ENCODE measurements at places on chromosomes 11 and 22. TPM values are rescaled to one million over a fixed set of nuclear protein-coding genes. Genes with fewer than 3 reads are reported as not detected.

GRCh38 chr11:57899378-57899777, 124.3 kb upstream of the OR9Q1 start:
- H3K4me1 ChIP-seq, result no peaks in the 10 kb centered on the region
- DNase-seq, result no peak
- no peaks in the 10 kb centered on the region for H3K27me3 ChIP-seq
- no peaks in the 10 kb centered on the region for H3K36me3 ChIP-seq

- H3K4me3 ChIP-seq, result no peak overlapping the region
- no peak for DNase-seq
- no peaks in the 10 kb centered on the region for H3K27me3 ChIP-seq
- H3K36me3 ChIP-seq, result no peaks in the 10 kb centered on the region
- H3K4me1 ChIP-seq, result peaks cover 17% of the 10 kb centered on the region
Measured at GRCh38 chr22:46045459-46046298, 68.7 kb upstream of the WNT7B start.

DNA sequence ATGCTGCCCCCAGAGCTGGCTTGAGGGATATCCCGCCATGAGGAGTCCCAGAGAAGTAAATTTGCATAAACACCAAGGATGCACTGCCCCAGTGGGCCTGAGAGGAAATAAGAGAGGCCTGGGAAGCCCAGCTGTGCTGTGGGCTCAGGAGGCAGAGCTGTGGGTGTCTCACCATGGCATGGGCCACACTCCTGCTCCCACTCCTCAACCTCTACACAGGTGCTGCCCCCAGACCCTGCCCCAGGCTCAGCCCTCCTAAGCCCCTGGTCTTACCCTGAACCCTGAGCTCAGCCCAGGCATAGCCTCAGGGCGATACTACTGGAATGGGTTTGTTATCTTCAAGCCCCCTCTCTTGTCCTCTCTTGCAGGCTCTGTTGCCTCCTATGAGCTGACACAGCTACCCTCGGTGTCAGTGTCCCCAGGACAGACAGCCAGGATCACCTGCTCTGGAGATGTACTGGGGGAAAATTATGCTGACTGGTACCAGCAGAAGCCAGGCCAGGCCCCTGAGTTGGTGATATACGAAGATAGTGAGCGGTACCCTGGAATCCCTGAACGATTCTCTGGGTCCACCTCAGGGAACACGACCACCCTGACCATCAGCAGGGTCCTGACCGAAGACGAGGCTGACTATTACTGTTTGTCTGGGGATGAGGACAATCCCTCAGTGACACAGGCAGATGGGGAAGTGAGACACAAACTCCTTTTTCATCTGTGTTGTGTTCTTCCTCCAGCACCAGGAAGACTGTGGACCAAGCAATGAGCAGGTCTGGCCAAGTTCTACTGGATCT, 59.9 kb downstream of the GGTLC2 start:
- no peaks in the 10 kb centered on the region for H3K4me1 ChIP-seq
- H3K27ac ChIP-seq, result no peak overlapping the region
- H3K4me3 ChIP-seq, result no peak overlapping the region
- no peaks in the 10 kb centered on the region for H3K36me3 ChIP-seq

- no peak overlapping the region for H3K27ac ChIP-seq
- H3K4me3 ChIP-seq, result no peak overlapping the region
- no peaks in the 10 kb centered on the region for H3K4me1 ChIP-seq
- no peaks in the 10 kb centered on the region for H3K27me3 ChIP-seq
- DNase-seq, result no peak
Measured at GRCh38 chr22:47407461-47408025, 645.1 kb downstream of the TBC1D22A start.

- no peaks in the 10 kb centered on the region for H3K27me3 ChIP-seq
- peaks cover 19% of the 10 kb centered on the region for H3K4me1 ChIP-seq
- peak overlapping the region; percentile 20 for H3K27ac ChIP-seq
Measured at GRCh38 chr11:18010121-18010670, 2.7 kb downstream of the SERGEF start.

DNA sequence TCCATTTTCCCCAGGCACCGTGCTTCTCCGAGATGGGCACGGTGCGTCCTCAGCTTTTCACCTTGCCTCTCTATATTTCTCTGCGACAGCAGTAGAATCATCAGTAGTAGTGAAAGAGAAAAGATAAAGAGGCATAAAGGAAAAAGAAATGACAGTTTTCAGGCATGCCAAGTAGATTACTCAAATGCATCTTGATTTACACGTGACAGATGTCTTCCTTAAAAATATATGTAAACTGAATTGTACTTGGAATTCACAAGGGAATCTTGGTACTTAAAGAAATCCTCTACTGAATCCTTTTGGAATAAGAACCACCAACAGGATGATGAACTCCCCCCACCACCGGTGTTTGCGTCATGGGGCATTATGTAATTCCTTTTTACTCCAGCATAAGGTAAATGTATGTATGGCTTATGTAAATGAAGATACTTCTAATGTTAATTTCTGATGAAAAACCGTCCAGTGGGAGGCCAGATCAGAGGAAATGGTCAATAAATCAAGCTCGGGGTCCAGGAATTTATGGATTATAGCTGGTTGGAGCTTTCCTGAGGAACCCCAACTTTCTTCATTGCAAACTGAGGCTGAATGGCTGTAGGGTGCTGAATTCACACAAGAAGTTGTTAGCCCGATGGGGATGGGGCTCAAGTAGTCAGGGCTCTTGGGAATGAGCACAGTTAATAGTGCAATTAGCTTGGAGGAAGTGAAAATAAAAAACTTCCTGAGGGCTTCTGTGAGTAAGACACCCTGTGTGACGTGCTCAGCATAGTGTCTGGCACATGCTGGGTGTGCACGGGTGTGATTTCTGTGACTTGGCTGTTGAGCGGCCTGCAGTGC, 630.4 kb downstream of the OPCML start:
- no peak overlapping the region for H3K4me3 ChIP-seq
- H3K36me3 ChIP-seq, result no peaks in the 10 kb centered on the region
- H3K4me1 ChIP-seq, result no peaks in the 10 kb centered on the region

GRCh38 chr11:12175694-12176241, 65.4 kb downstream of the MICAL2 start:
- H3K4me1 ChIP-seq, result peaks cover 22% of the 10 kb centered on the region
- no peaks in the 10 kb centered on the region for H3K27me3 ChIP-seq
- H3K27ac ChIP-seq, result peak overlapping the region; percentile 68

- peaks cover 8% of the 10 kb centered on the region for H3K36me3 ChIP-seq
- peak within 1 kb of the TSS; percentile 62 for H3K4me3 ChIP-seq
Measured at GRCh38 chr11:66546368-66546965, at the start of gene ACTN3. Gene ACTN3 (plus strand): TSS chr11:66546903. CDS start chr11:66546938, 35 bp downstream.

GRCh38 chr22:47062126-47062525, 299.7 kb downstream of the TBC1D22A start:
- H3K27ac ChIP-seq, result no peak overlapping the region
- peaks cover 9% of the 10 kb centered on the region for H3K36me3 ChIP-seq

GRCh38 chr11:60367009-60367408, 11.3 kb upstream of the MS4A7 start:
- no peak for DNase-seq
- H3K4me1 ChIP-seq, result no peaks in the 10 kb centered on the region
- H3K27ac ChIP-seq, result no peak overlapping the region
- H3K4me3 ChIP-seq, result no peak overlapping the region
- H3K27me3 ChIP-seq, result peaks cover 7% of the 10 kb centered on the region

DNA sequence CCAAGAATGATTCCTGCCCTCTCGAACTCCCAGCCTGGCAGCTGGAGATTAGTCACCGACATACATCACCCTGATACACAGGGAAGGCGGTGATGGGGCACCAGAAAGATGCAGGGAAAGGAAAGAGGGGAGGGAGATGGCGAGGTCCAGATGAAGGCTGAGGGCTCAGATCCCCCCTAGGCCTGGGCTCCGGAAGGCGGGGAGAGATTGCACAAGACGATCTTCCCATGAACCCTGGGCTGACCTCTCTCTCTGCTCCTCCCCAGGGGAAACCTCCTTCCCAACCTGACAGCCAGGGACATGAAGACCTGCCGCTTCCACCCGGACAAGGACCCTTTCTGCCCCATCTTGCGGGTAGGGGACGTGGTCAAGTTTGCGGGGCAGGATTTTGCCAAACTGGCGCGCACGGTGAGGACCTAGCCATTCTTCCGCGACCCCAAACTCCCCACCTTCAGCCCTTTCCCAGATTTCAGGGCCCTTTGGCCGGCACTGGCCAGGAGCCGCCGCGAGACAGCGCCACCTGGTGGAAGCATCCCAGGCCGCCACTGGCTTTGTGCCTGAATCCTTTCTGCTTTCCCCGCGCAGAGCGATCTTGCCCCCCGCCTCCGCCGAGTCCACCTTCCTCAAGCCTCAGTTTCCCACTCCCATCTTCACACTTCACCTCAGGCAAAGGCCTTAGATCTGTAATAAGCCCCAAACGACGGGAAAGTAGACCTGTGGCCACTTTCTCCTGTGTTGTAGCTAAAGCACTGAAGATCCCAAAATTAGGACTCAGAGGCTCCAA, 11.5 kb downstream of the P2RX3 start:
- peaks cover 4% of the 10 kb centered on the region for H3K4me1 ChIP-seq
- DNase-seq, result peak; percentile 39
- H3K27me3 ChIP-seq, result no peaks in the 10 kb centered on the region
- no peaks in the 10 kb centered on the region for H3K36me3 ChIP-seq
- no peak overlapping the region for H3K27ac ChIP-seq

DNA sequence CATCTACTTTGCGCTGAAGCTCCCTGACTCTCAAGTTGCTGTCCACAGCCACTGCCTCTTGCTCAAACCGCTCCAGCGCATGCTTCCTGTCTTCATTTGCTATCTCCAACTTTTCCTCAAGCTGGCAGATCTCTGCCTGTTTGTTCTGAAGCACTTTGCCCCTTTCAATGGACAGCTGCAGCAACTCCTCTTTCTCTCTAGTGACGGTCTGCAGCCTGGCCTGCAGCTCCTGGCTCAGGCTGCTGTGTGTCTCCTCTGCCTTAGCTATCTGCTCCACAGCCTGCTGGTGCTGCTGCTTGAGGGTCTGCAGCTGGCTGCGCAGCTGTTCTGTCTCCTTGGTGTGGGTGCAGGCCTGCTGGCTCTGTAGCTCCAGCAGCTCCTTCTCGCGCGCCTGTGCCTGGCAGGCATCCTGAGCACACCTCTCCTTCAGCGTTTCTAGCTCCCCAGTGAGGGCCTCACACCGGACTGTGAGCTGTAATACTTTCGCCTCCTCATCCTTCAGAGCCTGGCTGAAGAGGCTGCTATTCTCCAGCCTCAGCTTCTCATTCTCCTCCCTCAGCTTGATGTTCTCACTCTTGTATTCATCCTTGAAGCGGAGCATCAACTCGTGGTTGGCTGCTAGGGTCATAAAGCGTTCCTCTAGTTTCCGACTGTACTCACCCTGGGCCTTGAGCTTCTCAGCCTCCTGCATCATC, 723 bp downstream of the CCDC89 start:
- H3K27ac ChIP-seq, result no peak overlapping the region
- peaks cover 7% of the 10 kb centered on the region for H3K4me1 ChIP-seq
- DNase-seq, result no peak
- no peaks in the 10 kb centered on the region for H3K36me3 ChIP-seq

- H3K36me3 ChIP-seq, result peaks cover 9% of the 10 kb centered on the region
- H3K27ac ChIP-seq, result no peak overlapping the region
- no peak overlapping the region for H3K4me3 ChIP-seq
- peaks cover 65% of the 10 kb centered on the region for H3K4me1 ChIP-seq
- no peak for DNase-seq
- H3K27me3 ChIP-seq, result no peaks in the 10 kb centered on the region
Measured at GRCh38 chr11:44577231-44577830, 11.9 kb downstream of the CD82 start.

- no peaks in the 10 kb centered on the region for H3K27me3 ChIP-seq
- no peaks in the 10 kb centered on the region for H3K4me1 ChIP-seq
- H3K4me3 ChIP-seq, result no peak overlapping the region
- H3K27ac ChIP-seq, result no peak overlapping the region
Measured at GRCh38 chr11:114775875-114776621, 97.7 kb downstream of the NXPE2 start.

GRCh38 chr22:30803679-30804078, 109.0 kb downstream of the OSBP2 start:
- H3K27me3 ChIP-seq, result peaks cover 28% of the 10 kb centered on the region
- no peak for DNase-seq
- H3K27ac ChIP-seq, result no peak overlapping the region
- peaks cover 6% of the 10 kb centered on the region for H3K4me1 ChIP-seq
- no peaks in the 10 kb centered on the region for H3K36me3 ChIP-seq

DNA sequence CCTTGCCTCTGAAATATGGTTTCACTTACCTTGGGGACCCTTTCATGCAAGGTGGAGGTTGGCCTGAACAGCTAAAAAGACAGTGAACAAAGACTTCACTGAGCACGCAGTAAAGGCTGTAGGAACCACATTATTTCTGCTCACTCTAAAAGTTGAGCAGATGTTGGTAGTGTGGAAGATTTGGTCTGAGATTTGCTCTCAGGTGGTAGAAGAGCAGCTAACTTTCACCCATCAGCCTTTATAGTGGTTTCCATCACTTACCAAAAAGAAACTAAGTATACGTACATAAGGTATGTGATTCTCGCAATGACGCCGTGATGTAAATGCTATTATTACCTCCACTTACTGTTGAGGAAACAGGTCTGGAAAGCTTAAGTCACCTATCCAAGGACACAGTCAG, 47.3 kb downstream of the PRR5L start:
- no peaks in the 10 kb centered on the region for H3K4me1 ChIP-seq
- peaks cover 5% of the 10 kb centered on the region for H3K27me3 ChIP-seq
- no peak overlapping the region for H3K4me3 ChIP-seq
- H3K36me3 ChIP-seq, result no peaks in the 10 kb centered on the region

GRCh38 chr22:41976961-41977566, 7.8 kb downstream of the SEPTIN3 start:
- H3K4me3 ChIP-seq, result peak overlapping the region; percentile 13
- no peak for DNase-seq
- no peaks in the 10 kb centered on the region for H3K36me3 ChIP-seq
- H3K4me1 ChIP-seq, result peaks cover 11% of the 10 kb centered on the region
- H3K27ac ChIP-seq, result no peak overlapping the region

DNA sequence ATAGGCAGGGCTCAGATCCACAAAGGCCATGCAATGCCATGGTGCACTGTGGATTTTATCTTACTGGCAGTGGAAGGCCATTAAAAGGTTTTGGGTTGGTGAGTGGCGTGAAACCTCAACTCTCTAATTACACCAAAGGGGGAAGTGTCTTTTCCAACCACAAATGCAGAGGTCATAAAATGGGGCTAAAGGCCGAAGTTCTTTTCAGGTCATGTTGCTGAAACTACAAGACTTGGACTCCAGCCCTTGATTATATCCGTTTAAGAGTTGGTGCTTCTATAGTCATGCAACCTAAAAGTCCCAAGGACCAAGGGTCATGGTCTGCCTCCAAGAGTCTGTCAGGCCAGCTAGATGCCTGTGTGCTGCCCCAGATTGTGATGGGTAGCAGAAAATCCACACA, 434.3 kb downstream of the RAB38 start:
- no peaks in the 10 kb centered on the region for H3K4me1 ChIP-seq
- H3K27ac ChIP-seq, result no peak overlapping the region
- H3K27me3 ChIP-seq, result no peaks in the 10 kb centered on the region
- no peak for DNase-seq

DNA sequence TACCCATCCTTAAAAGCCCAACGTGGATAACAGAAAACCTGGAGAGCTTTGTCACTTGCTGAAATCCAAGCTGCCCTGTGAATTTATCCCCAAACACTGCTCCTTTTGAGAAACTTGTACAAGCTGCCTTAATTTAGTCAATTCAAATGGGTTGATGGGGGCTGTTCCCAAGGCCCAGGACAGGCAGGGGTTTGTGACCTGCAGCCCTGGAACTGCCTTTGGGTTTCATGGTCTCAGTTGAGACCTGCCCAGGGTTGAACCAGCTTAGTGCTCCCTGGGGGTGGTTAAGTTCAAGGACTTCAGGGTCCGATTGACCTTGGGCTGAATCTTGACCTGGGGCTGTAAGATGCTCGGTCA, 112.1 kb upstream of the OR4B1 start:
- no peak overlapping the region for H3K4me3 ChIP-seq
- DNase-seq, result no peak
- H3K27ac ChIP-seq, result no peak overlapping the region
- peaks cover 68% of the 10 kb centered on the region for H3K4me1 ChIP-seq
- H3K27me3 ChIP-seq, result no peaks in the 10 kb centered on the region
- H3K36me3 ChIP-seq, result no peaks in the 10 kb centered on the region

TAF1D gene
- total RNA-seq, result 162 TPM

BEST1 gene
- total RNA-seq, result 0.15 TPM

PRG2 gene
- total RNA-seq, result not detected

TENM4 gene
- total RNA-seq, result not detected

Data from CD4-positive, CD25-positive, alpha-beta regulatory T cell (primary cell).